ENCODE measurements at places on chromosomes 3 and 15.

- no peak for DNase-seq
Measured at GRCh38 chr15:34292621-34293020, 45.0 kb downstream of the SLC12A6 start.

GRCh38 chr3:51962854-51963530 is 4.3 kb downstream of the PCBP4 start:
- DNase-seq, result no peak

DNA sequence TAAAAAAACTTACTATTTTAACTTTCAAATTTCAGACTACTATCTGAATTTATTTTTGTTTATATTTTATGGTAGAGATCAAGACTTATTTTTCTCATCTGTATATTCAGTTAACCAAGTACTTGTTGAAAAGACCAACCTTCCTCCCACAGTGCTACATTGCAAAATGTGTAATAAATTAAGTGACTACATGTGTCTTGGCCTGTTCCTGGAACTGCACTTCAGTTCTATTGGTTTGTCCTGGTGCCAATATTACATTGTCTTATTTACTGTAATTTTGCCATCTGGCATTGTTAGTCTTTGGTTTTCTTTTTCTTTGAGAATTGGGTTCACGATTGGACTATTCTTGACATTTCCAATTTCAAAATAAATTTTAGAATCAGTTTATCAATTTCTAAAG is 138.4 kb upstream of the KCNMB2 start:
- DNase-seq, result no peak

GRCh38 chr3:192005989-192006388 is 545.0 kb downstream of the PYDC2 start:
- DNase-seq, result no peak

GRCh38 chr3:129462361-129462968 is 22.4 kb downstream of the IFT122 start:
- DNase-seq, result no peak

- DNase-seq, result no peak
Measured at GRCh38 chr3:66610562-66610909, 109.7 kb upstream of the LRIG1 start.

- no peak for DNase-seq
Measured at GRCh38 chr3:25297667-25298585, 130.1 kb upstream of the RARB start.

GRCh38 chr3:7565574-7565973 is 704.7 kb downstream of the GRM7 start:
- DNase-seq, result no peak

DNA sequence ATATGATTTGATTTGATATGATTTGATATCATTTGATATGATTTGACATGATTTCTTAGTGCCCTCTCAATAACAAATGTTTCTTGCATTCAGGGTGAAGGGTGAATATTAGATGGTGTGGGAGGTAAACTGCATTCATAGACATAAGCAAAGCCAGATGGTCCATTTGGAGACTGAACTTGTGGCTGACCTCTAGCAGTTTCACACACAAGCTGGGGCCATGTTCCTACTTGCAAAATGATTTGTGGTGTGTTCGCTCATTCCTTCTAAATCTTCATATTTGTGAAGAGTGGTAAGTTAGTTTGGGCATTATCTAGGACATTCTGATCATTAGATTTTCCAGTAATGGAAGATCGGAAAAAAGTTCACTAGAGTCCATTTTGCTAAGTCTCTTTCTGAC is 40.5 kb upstream of the CCR4 start:
- no peak for DNase-seq

- peak; percentile 62 for DNase-seq
Measured at GRCh38 chr3:4983739-4984510, 4.7 kb downstream of the BHLHE40 start.

DNA sequence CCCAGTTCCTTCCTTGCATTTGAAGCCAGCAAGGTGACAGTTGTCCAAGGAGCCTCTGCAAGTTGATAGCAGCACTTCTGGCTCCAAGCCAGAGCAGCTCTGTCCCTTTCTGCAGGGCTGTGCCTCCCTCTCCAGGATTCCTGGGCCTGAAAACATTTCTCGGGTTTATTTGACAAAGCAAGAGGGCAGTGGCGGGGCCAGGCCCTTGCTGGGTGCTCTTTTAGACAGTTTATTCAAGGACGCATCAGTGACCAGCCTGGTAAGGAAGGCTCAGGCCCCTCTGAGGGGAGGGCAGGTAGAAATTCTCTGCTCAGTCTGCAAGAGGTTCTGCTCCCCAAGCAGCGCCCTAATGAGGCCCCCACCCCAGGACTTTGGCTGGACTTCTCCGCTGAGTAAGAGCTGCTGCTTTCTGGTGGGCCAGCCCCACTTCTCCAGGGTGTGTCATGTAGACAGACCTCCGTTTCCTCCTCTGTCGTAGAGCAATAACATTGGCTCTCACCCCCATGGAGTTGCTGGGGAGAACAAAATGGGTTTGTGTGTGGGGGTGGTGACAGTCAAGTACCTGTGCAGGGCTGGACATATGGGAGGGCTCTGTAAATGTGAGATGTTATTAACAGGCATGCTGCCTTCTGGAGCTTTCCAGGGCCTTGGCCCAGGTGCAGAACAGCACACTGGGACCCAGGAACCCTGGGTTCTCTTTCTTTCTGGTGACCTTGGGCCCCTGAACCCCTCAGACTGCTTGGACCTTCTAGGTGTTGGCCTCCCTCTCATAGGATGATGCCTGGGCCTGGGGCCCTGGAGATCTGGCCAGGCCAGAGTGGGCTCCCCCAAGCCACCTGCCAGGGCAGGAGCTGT is 146.2 kb upstream of the TLE3 start:
- no peak for DNase-seq

DNA sequence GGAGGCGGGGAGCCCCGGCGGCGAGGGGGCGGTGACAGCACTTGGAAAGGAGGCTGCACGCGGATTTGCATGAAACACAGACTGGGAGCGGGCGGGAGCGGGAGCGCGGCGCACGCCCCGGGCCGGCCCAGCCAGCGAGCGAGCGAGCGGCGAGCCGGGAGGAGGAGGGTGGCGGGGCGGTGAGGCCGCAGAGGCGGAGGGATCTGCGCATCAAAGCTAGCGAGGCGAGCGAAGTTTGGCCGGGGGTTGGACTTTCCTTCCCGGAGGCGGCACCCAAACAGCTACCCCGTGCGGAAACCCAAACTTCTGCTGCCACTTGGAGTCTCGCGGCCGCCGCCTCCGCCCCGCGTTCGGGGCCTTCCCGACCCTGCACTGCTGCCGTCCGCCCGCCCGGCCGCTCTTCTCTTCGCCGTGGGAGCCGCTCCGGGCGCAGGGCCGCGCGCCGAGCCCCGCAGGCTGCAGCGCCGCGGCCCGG is at the start of gene SMAD3:
Gene SMAD3 (plus strand): TSS at position 72 of the 475 bp plus-strand sequence. CDS start 553 bp downstream, outside the sequence.
- DNase-seq, result peak; percentile 21

GRCh38 chr3:107953722-107954121 is 137.1 kb downstream of the CD47 start:
- DNase-seq, result no peak

DNA sequence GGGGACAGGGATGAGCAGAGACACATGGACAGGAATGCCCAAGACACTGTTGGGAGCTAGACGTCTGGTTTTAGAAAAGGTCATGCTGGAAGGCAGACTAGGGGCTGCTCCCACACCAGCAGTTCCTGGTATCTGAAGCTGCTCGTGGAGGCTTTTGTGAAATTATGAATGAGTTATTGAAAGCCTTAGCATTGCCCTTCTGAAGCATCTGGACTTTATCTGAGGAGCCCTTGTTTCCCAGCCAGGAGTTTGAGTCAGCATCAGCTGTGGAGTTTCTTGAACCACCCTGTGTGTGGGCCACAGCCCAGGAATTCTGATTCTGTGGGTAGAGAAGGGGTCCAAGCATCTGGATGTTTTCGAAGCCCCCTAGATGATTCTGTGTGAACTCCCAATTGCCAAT is 258.7 kb downstream of the SLCO3A1 start:
- DNase-seq, result no peak

DNA sequence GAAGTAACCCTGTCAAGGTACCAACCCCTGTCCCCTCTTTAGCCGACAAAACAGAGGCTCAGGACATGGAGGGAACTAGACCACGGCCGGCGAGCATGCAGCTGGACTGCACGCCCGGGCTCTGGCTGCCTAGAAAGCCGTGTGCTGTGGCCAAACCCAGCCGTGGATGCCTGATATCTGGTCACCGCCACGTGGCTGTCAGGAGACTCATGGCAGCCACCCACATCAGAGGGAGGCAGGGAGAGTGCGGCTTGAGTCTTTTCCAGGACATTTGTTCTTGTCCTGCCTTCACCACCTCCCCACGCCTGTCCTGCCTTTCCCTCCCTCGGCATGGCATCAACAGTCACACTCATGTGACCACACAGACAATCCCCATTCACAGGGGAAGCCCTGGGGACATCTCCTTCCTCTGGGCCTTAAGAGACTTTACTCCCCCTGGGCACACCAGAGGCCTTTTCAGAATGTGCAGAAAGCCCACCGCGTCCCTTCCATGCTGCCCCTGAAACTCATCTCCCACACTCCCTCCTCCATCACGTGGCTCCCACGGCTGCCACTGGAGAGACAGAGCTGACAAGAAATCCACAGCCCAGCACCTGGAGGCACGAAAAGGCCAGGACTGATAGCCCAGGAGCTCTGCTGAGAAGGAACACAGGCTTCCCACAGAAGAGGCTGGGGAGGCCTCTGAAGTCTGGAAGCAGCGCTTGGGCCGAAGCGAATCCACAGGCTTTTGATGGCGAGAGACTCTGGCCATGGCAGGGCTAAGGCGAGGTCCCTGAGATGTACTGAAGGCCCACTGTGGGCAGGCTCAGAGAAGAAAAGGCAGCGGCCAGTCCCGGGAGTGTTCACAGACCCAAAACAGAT is 71.2 kb upstream of the IQSEC1 start:
- no peak for DNase-seq

DNA sequence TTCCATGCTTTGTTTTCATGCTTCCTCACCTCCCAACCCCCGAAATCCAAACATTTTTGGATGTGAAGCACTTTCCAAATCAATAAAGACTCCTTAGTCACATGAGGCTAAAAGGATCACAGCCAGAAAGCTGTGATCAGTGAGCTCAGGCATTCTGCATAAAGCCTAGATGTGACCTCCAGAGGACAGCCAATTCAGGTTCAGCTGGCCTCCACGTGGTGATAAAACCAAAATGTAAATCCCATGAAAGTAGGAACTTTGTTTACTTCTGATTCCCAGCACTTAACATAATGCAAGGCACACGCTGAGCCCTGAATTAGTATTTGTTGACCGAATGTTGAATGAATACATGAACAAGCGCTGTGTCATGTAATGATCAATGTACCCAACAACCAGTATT is 249.5 kb upstream of the EOMES start:
- DNase-seq, result no peak

DNA sequence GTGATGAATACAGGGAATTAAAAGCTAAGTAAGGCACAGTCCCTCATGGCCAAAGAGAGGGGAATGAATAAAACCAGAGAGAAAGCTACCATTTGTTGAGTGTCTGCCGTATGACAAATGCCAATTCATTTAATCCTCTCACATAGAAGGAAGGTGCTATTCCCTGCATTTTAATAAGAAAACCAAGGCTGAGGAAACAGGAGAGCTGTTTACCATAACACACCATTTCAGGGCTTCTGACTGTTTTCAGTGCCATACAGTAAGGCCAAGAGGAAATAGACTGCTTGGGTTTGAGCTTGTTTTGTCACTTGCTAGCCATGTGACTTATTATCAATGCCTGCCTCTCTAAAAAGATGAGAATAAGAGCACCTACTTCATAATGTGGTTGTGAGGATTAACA is 10.1 kb downstream of the BTBD1 start:
- no peak for DNase-seq

- DNase-seq, result no peak
Measured at GRCh38 chr3:66242788-66243464, 22.1 kb downstream of the SLC25A26 start.

- DNase-seq, result no peak
Measured at GRCh38 chr15:26867200-26868007, 542 bp downstream of the GABRA5 start.

GRCh38 chr3:82281205-82281604 is 519.8 kb upstream of the GBE1 start:
- DNase-seq, result no peak

- no peak for DNase-seq
Measured at GRCh38 chr15:31402511-31403056, 75.9 kb downstream of the KLF13 start.

- DNase-seq, result no peak
Measured at GRCh38 chr3:72340476-72341379, 507.5 kb downstream of the SHQ1 start.

DNA sequence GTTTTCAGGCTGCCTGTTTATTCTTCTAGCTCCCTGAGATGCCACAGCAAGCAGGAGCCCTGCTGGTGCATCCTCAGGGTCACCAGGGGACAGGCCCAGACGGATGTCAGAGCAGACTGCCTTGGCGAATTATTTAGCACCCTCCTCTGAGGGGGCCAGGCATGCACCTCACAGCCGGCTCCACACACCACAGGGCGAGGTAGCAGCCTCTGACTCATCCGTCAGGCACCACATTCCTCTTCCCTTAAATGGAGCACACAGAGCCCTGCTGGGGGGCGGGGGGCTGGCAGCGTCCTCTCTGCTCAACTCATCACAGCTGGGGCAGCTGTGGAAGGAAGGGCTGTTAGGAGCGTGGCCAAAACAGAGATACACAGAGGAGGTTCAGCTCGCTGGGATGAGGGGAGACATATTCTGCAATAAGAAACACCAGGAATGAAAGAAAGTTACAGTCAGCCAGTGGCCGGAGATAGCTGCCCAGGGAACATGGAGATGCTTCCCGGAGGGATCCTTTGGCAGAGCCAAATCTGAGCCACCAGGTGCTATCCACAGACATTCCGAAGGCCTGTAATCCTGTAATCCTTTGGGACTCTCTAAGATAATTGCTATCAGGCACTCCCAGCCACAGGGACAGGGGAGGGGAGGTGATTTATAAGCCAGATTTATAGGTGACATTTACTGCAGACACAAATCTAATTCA is 13.9 kb upstream of the PRICKLE2 start:
- no peak for DNase-seq

DNA sequence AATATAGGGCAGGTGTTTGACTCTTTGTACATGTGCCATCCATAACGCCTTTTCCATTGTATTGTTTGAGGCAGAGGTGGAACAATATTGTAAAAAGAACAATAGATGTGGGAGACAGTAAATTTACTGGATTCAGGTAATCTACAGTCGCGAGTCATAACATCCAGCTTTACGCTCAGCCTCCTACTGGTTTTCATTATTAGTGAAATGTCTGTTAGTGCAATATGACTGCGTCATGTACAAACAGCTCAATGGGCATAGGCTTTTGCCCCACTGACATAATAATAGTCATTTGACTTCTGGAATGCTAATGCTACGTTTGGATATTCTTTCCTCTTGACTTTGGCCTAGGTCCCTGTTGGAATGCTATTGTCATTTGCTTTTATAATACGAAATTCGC is 9.5 kb downstream of the CACNA2D3 start:
- no peak for DNase-seq

DNA sequence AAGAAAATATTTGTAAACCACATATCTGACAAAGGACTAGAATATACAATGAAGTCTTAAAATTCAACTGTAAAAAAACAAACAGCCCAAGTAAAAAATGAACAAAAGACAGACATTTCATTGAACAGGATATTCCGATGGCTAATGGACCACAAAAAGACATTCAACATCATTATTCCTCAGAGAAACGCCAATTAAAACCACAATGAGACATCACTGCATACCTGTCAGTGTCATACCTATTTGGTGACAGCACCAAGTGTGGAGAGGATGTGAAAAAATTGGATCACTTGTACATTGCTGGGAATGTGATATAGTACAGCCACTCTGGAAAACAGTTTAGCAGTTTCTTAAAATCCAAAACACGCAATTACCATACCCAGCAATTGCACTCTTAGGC is 29.9 kb upstream of the TJP1 start:
- DNase-seq, result no peak

Data from esophagus squamous epithelium (tissue), 5 donors.